ENCODE measurements at places on chromosomes 2 and 18.

DNA sequence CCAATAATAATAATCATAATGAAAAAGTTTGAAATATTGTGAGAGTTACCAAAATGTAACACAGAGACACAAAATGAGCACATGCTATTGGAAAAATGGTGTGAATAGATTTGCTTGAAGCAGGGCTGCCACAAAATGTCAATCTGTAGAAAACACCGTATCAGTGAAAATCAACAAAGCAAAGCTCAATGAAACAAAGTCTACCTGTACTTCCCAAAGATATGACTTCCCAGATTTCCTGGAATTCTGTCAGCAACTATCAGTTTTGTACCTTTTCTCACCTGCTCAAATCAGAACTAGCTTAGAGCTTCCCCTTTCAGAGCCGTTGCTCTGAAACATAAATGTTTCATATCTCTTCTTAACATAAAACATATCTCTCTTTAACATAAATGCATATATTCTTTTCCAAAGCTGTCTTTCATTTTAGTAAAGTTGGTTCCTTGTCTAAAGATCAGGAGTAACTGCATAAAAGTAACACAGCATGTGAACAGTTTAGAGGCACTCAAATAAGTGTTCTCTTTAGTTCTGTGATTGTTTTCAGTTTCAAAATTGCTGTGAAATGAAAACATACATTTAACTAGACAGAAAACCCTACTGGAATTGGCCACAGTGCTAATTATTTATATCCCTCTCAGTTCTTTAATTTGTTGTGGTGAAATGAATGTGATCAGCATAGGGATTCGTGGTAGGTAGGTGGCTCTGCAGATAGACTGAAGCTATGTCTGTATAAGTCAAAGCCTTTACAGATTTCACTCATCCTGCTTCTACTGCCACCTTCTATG is 262.5 kb downstream of the KCNJ3 start:
- DNase-seq, result no peak

DNA sequence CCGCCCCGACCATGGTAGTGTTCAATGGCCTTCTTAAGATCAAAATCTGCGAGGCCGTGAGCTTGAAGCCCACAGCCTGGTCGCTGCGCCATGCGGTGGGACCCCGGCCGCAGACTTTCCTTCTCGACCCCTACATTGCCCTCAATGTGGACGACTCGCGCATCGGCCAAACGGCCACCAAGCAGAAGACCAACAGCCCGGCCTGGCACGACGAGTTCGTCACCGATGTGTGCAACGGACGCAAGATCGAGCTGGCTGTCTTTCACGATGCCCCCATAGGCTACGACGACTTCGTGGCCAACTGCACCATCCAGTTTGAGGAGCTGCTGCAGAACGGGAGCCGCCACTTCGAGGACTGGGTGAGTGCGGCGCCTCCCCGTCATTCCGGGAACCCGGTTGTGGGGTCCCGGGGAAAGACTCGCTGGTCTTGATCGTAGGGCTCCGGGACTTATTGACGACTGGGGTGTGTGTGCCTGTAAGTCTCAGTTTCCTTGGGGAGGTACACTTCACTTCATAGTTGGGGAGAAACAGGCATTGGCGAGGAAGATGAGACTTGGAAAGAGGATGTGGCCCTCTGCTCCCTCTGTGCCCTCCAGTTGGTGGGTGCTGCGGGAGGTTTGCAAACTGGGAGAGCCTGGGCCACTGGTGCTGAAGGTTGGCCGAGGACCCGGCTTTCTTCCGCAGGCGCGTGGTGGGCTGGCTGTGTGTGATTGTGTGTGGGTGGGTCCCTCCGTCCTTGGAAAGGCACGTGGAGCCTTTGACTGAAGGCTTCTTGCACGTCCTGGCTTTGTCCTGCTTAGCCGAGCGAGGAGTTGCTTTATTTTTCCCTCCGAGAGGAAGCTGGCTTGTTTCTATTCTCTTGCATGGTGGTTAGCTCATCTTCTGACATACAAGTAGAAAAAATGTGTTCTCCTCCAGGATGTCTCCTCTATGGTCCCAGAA is 886 bp downstream of the PRKCE start:
- no peak for DNase-seq

DNA sequence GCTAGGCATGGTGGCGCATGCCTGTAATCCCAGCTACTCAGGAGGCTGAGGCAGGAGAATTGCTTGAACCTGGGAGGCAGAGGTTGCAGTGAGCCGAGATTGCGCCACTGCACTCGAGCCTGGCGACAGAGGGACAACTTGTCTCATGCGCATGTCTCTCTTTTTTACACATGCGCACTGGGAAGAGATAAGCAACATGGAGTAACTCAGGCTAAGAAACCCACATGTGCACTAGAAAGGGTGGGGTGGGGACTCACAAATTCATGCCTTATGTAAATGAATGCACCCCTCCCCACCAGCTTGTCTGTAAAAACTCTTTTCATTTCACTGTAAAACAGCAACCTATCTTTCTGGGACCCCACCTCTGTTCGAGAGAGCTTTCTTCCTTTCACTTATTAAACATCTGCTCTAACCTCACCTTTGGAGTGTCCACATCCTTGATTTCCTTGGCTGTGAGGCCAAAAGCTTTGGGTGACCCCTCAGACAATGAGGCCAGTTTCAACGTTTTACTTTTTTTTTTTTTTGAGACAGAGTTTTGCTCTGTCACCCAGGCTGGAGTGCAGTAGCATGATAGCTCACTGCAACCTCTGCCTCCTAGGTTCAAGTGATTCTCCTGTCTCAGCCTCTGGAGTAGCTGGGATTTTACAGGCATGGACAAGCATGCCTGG is 91.6 kb upstream of the RMP24 start:
- no peak for DNase-seq

DNA sequence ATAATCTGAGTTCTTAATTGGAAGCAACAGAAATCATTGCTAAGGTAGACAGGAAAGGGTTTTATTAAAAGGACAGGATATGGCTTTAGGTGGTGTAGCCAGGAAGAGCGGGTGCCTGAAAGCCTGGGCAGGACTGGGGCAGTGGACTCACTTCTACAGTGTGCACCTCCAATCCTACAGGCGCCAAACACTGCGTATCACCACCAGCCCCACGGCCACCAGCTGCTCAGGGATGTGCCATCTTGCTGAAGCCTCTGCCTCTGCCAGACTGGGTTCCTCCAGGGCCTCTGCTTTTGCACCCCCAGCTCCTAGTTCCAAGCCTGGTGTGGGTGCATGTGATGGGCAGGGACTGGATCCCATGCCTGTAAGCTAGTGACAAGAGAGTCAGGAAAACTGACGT is 29.7 kb upstream of the DPYSL5 start:
- no peak for DNase-seq

- no peak for DNase-seq
Observed at GRCh38 chr2:238161291-238162051, 2.7 kb downstream of the ERFE start.

DNA sequence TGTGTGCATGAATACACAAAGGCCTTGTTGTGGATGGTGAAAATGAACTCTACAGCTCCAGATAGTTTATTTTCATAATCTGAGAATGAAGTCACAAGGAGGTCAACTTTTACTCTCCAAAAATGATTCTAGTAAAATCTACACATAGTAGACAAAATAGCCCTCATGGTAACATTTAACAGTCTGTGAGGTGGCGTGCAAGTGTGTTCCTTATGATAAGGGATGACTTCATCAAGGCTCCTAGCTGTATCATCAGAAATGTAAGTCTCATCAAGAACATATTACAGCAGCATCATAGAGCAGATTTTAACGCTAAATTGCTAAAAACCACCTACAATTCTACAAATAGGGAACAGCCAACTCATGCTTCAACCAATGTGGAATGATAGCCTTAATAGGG is 72.3 kb upstream of the RIOK3 start:
- DNase-seq, result no peak

DNA sequence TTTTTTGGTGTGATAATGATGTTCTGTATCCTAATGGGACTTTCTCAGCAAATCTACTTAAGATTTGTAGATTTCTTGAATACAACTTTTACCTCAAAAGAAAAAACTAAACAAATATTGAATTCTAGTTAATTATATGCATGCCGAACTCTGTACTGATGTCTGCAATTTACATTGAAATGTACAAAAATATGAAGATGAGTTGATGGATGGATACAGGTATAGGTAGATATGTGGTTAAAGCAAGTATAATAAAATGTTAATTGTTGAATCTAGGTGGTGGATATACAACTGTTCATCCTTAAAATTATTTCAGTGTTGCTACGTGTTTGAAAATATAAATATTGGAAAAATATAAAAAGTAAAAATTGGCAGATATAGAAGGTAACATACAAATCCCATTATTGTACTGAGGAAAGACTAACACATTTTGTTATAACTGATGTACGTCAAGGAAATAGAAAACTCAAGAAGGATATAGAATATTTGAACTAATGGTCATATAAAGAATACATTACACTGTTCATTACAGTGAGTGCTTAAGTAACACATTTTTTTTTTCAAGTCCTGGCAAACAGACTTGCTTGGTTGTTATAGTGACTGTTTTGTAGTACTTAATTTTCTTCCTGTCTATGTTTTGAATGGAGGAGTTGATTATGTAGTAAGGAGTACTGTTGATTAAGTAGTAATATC is 33.8 kb downstream of the DDX1 start:
- DNase-seq, result no peak

DNA sequence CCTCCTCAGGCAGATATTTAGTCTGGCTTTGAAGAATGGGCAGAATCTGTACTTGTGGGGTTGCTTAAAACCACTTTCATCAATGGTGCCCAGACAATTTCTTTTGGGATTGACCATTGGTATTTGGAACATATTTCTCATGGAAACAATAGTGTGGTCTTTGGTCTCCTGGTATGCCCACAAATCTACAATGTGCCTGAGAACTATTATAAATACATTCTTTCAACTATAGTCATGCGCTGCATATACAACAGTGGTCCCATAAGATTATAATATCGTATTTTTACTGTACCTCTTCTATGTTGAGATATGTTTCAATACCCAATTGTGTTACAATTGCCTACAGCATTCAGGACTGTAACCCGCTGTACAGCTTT is 34.8 kb upstream of the PPP4R1 start:
- no peak for DNase-seq

DNA sequence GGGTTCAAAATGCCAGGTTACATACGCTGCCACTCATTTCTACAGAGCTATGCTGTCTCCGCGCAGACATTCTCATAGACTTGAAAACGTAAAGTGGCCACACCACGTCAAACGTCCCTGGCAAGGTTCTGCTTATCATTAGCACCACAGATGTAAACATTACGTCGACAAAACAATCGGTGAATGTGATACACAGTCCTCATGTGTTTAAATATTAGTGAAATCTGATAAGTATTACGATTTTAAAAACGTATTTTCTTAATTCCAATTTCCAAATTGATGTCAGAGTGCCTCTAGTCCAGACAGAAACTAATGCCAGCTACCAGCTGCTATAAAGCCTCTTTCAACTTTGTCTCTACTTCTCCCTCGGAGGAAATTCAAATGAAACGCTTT is 1.2 kb downstream of the STK17B start:
- no peak for DNase-seq

DNA sequence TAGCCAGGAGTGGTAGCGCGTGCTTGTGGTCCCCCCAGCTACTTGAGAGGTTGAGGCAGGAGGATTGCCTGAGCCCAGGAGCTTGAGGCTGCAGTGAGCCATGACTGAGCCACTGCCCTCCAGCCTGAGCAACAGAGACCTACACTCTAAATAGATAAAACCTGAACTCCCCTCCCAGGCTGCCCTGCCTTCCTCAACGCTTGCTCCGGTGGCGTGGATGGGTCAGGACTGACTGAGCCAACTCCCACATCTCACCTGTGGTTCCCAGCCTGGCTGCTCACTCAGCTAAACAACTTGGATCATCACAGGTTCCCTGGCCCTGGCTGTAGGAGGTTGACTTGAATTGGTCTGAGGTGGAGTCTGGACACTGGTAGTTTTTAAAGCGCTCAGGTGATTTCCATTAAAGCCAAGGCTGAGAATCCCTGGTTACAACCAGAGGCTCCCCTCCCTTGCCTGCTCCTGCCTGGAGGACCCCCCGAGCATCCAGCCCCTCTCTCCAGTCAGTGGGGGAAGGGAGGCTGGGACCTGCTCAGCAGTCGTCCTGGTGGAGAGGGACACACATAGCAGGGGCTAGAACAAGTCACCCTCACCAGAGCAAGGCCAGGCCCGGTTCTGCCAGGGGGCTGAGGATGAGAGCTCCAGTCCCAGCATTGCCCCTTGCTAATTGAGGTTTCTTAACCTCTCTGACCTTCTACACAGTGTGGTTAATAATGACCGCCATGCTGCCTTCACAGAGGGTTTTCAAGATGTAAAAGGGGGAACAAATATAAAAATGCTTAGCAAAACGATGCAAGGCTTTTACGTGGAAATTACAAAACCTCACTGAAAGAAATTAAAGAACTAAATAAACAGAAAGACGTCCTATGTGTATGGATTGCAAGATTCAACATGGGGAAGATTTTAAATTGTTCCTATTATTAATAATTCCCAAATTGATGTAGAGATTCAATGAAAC is 46.9 kb upstream of the TAF1B start:
- DNase-seq, result no peak

Data from NCI-H1436 treated with DMSO at 0.1 percent for 48 hours (cell line).